ENCODE measurements at places on chromosomes 7 and 10. TPM values are rescaled to one million over a fixed set of nuclear protein-coding genes. Genes with fewer than 3 reads are reported as not detected.

DNA sequence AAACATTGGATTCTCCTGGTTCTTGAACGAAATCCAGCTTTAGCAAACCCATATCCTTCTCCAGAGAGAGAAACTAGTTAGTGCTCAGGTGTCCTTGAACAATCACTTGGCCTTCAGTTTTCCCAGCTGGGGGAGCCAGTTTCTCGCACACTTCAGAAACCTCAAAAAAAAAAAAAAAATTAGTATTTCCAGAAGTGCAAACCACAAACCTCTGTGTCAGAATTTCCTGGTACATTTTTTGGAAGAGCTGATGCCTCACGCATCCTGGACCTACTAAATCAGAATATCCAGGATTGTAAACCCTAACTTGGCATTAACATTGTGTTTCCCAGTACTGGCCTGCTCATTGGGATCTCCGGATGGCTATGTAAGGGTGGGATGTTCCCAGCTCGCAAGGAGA lies 143.4 kb upstream of the EGR2 start:
- DNase-seq, result no peak

FBH1 gene
- 69.3 TPM for total RNA-seq

DNA sequence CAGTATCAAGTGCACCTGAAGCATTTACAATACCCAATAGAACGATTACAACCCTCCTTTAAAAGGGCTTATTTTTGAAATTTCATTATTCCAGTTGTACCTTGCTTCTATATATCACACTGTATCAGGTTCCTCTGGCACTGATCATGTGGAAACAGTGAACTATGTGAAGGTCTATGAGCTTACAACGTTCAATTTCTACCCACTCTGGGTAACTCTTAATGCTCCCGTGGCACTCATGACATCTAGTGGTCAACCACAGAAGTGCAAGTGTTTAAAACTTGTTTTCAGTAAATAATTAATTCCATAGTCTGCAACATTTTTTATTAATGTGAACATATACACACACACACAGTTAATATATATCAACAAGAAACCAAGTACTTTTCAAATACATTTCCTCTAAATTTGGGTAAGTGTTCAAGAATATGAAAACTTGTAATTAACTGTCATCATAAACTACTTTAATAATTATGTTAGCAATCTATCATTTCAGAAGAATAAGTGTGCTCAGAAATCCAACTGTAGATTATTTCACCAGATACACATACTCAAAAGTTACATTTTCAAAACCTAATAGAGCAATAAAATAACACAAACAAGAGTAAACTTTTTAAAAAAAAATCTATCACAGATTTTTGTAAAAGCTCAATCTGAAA lies 61.0 kb downstream of the MPP7 start:
- DNase-seq, result peak; percentile 70

DNA sequence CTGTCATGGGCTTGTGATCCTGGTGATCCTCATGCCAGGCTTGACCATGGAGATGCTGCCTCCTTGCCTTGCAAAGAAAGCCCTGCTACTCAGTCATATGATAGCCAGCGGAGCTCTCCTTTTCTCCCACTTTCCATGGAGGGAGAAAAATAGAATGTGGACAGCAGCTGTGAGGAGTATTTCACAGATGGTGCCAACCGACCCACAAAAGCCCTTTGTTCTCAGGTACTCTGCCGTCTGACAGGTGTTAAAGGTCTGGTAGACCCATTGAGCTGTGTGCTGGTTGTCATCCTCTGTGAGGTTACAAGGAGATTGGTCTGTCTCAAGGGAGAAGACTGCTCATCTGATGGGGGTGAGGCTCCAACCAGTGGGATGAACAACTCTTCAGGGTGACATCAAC lies 29.5 kb upstream of the COBL start:
- peak; percentile 77 for DNase-seq

DNA sequence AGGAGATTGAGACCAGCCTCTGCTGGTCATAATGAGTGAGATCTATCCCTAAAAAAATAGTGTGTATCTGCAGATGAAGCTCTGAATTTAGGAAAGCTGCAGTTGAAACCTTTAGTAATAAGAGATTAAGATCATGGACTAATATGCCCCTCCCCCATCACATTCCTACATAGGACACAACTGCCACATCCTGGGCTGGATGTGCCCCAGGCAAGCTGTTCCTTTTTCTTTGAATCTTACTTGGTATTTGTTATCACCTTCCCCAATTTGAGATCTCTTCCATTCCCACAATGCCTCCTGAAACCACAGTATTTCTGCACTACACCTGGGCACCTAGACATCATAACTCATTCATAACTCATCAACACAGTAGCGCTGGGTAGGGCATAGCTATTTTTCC lies 74.1 kb downstream of the DOCK1 start:
- no peak for DNase-seq

ZNF438 gene
- 15.0 TPM for total RNA-seq

DNA sequence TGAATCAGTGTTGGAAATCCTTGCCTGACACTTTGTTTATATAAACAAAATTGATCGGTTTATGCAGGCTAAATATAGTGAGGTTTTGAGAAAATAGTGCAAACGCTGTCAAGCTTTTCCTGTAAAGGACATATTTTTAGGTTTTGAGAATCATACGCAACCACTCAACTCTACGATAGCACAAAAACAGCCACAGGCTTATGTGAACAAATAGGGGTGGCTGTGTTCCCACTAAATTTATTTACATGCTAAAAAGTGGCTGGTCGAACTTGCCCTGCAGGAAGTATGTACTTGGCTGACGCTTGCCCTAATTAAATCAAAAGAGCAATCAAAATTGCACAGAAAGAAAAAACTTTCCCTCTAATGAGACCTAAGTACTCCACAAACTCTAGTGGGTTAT lies 234.7 kb upstream of the CACNA2D1 start:
- no peak for DNase-seq

GRCh38 chr10:75079436-75080083 lies 31.9 kb upstream of the SAMD8 start:
- DNase-seq, result no peak

OR6B1 gene
- not detected for total RNA-seq

- DNase-seq, result no peak
These were observed 7.3 kb downstream of the AGFG2 start for GRCh38 chr7:100546129-100546925.

DNA sequence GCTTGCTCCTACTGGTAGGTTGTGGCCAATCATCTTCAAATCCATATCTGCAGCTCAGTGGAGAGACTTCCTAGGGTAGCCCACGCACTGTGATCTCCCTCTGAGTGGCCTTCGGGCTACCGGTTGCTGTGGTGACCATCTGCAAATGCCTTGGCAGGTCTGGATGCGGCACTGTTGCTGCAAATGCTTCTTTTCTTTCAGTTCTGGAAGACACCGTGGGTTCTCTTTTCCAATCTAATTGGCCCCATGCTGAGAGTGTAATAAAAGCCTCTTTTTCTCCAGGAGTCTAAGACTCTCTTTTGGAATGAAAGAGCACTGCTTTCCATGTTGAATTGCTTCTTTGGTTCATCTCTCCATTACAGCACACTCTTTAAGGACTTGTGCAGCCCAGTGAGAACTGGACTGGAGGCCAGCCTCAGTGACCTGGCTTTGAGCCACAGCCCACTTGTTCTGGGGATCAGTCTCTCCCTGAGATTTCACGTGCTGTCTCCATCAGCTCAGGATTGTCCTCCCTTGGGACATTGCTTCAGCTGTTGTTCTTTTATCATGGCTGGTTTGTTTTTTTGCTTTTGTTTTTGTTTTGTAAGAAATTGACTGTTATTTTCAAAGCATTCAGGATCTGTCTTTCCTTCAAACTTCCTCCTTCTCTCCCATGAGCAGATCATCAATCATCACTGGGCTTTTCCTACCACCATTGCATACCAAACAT lies 286.6 kb downstream of the BMPER start:
- DNase-seq, result peak; percentile 54

- DNase-seq, result peak; percentile 62
These were observed 73.3 kb downstream of the PRPF18 start for GRCh38 chr10:13659887-13660550.

DNA sequence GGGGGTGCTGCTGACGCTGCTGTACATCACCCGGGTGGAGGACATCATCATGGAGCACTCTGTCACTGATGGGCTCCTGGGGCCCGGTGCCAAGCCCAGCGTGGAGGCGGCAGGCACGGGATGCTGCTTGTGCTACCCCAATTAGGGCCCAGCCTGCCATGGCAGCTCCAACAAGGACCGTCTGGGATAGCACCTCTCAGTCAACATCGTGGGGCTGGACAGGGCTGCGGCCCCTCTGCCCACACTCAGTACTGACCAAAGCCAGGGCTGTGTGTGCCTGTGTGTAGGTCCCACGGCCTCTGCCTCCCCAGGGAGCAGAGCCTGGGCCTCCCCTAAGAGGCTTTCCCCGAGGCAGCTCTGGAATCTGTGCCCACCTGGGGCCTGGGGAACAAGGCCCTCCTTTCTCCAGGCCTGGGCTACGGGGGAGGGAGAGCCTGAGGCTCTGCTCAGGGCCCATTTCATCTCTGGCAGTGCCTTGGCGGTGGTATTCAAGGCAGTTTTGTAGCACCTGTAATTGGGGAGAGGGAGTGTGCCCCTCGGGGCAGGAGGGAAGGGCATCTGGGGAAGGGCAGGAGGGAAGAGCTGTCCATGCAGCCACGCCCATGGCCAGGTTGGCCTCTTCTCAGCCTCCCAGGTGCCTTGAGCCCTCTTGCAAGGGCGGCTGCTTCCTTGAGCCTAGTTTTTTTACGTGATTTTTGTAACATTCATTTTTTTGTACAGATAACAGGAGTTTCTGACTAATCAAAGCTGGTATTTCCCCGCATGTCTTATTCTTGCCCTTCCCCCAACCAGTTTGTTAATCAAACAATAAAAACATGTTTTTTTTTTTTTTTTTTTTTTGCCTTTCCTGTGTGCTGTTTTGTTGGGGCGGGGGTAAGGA lies 55.8 kb downstream of the TSPAN15 start:
- no peak for DNase-seq

A1CF gene
- total RNA-seq, result not detected

DNA sequence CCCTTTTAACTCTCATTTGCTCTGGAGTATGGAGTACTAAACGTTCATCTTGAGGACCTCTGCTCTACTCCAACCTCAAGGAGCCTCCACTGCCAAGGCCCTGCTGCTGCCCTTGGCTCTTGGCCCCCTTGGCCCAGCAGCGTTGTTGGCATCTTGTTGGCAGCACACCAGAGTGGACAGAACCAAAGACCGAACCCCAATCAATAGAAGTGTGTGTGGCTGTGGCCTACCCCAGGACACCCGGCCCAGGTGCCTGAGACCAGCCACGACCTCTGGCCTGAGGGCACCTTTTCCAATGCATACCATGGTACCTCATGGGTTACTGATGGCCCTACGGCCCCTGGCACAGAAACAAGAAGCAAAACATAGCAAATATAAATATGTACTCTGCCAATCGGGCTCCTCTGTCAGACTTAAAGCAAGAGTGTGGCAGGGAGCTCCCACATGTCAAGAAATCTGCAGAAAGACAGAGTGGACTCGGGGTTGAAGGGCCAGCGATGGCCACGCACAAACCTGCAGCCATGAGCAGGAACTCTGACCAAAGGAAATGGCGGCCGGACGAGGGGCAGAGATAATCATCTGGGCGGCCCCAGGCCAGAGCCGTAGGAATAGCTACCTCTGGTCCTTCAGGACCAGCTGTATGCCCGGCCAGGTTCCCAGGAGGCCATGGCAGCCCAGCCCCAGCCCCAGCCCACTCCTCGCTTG lies 2.9 kb downstream of the NPC1L1 start:
- no peak for DNase-seq

DNA sequence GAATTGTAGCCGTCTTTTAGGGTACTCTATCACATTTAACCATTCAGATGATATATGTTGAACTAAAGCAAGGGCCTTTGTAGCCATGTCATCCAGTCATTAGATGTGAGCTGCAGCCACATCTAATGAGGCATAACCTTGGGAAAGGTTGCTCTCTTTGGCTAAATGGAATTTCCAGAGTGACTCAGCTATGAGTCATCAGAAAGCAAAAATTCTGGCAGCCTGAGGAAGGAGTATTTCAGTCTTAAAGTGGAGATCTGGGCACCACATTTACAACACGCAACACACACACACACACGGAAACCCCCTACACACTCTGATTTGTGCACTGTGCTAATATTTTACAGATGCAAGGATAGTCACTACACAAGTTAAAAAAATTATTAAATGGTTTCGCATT lies 176.9 kb upstream of the ZWINT start:
- peak; percentile 0 for DNase-seq

LIPJ gene
- not detected for total RNA-seq

DNA sequence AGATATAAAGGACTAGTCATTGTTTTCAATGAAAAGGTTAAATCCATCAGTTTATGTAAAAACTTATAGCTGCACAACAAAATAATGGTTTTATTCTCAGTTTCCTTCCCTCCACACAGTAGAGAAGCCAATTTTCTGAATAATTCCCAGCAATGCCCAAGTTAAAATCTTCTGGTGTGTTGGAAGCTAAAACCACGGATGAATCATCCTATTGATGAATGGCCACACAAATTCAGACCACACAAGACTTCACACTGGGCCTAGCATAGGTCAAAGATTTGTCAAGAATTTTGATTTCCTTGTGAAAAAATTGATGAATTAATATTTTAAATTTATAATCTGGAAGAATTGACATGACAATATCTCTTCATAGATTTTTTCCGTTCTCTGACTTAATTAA lies 617.6 kb downstream of the INHBA start:
- DNase-seq, result peak; percentile 65

SLC16A12 gene
- 0.16 TPM for total RNA-seq

CDK5 gene
- 34.0 TPM for total RNA-seq

DNA sequence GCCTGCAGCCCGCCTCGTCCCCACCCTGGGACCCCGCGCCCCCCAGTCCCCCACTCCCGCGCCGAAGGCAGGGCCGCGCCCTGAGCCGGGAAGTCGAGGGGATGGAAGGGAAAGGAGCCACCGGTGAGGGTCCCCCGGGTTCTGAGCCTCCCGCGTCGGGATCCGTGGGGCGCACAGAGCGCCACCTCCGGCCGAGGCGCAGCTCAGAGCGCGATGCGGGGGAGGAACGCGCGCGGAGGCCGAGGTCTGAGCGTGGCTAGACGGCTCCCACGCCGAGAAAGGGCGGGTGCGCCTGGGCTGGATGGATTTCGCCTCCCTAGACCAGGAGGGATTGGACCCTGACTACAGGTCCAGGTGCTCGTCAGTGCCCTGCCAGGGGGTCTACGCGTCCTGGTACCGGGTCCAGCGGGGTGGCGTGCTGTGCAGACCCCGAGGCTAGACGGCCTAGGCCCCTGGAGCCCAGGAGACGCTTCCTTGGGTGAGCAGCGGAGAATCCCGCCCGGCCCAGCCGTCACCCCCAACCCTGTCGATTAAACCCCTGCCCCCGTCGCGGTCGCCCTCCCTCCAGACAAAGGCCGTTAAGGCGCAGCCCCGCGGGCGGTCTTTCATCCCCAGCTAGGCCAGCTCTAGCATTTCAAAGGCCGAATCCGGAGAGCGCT lies 986 bp upstream of the PDGFA start:
- DNase-seq, result no peak

CLRN3 gene
- total RNA-seq, result not detected

GRCh38 chr7:11394438-11394837 lies 420.8 kb downstream of the PHF14 start:
- DNase-seq, result no peak

DNA sequence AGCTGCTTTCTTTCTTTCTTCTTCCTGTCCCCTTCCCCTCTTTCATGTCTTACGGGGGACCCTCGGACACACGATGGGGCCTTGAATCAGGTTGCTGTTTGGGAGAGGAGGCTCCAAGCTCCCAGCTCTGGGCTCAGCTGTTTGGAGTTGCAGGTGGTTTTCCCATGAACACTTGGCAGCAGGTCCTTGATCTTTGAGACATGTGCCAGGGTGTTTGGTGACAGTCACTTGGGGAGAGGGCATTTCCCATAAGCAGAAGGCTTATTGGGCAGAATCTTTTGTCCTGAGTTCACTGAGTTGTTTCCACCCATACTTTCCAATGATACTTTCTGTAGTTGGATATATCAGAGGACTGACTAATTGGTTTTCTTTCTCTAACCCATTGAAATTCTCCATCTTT lies 104.7 kb upstream of the SH2B2 start:
- peak; percentile 59 for DNase-seq
